ENCODE measurements at places on chromosomes 13 and 19.

- DNase-seq = no peak
Observed at GRCh38 chr13:99261059-99261458, 2.9 kb upstream of the GPR18 start.

DNA sequence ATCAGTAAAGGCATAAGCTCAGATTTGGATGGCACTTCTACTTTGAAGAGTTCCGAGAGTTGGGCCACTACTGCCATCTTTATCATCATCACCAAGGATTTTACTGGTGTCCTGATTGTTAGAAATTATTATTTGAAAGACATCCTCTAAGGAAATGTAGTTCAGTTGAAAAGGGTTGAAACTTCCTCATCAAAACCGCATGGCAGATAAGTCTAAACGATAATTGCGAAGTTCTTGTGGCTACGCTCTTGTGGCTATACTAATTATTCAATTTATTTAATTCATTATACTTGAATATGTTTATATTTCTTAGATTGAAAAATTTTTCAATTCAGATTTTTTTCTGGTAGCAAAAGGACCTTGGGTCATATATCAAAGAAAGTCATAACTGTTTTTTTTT is 22.4 kb downstream of the TNFRSF19 start:
- no peak for DNase-seq

DNA sequence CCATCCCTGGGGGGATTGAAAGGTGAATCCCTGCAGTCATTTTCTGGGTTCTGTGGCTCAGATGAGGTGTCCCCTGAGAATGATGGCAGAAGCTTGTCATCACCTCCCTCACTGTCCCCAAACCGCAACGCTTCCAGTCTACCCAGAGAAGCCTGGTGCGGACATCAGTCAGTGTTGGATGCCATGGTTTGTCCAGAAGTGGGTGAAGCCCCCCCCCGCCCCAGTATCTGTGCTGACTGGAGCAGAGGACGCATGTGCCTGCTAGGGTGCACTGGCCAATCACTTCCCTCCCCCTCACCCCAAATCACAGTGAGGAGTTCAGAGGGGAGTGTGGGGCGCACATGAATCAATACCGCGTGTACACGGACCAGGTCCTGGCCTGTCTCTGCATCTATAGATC is 150.5 kb downstream of the TEX29 start:
- DNase-seq = no peak

GRCh38 chr13:105721016-105721415 is 814.4 kb downstream of the EFNB2 start:
- DNase-seq = no peak

GRCh38 chr13:99375738-99376080 is 68.5 kb upstream of the GPR183 start:
- no peak for DNase-seq

- DNase-seq = peak; percentile 75
Observed at GRCh38 chr19:3359015-3359918, 7.1 kb upstream of the NFIC start.

DNA sequence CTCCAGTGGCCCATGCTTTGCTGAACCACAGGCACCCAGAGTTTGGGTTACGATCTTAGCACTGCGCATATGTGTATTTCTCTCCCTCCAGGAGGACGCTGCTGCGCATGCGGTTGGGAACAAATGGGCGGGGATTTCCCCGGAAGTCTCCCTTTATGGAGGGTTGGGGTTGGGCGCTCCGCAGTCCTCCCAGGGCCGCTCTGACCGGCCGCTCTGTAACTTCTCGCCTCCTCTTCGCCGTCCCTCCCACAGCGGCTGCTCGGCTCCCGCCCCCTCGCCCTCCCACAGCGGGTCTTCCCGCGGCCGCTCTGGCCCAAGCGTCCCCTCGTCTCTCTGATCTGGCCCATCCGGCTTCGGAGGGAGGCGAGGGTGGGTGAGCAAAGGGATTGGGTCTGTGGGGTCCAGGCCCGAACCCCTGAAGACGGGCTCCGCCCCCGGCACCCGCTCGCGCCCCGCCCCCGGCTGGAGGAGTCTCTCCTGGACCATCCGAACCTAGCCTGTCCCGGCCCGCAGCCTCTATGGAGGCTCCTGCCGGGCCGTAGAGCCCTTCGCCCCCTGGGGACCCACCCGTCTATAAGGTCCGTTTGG is at the start of gene MEGF8:
Gene MEGF8 (plus strand): TSS at position 328 of the 588 bp plus-strand sequence. CDS start 609 bp downstream, outside the sequence.
- peak; percentile 94 for DNase-seq

GRCh38 chr19:1248786-1249297 is 459 bp downstream of the MIDN start:
- peak; percentile 95 for DNase-seq

DNA sequence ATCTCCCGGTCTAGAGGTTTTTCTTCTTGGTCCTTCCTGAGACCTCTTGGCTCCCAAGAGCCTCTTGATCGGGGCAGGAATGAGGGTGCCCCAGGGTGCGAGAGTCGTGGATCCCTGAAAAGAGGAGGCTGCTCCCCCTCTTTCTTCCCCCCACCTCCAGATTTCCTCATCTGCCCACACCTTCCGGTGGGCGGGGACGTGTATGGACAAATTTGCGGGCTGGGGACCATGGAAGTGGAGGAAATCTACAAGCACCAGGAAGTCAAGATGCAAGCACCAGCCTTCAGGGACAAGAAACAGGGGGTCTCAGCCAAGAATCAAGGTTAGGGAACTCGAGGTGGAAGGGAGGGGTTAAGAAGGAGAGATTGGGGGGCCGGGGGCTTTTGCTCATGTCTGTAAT is at the start of gene MCEMP1:
Gene MCEMP1 (plus strand): TSS at position 237 of the 400 bp plus-strand sequence. CDS start 31 bp downstream, at position 268.
- DNase-seq = no peak

- DNase-seq = no peak
Observed at GRCh38 chr13:80742033-80742432, 401.1 kb upstream of the SPRY2 start.

DNA sequence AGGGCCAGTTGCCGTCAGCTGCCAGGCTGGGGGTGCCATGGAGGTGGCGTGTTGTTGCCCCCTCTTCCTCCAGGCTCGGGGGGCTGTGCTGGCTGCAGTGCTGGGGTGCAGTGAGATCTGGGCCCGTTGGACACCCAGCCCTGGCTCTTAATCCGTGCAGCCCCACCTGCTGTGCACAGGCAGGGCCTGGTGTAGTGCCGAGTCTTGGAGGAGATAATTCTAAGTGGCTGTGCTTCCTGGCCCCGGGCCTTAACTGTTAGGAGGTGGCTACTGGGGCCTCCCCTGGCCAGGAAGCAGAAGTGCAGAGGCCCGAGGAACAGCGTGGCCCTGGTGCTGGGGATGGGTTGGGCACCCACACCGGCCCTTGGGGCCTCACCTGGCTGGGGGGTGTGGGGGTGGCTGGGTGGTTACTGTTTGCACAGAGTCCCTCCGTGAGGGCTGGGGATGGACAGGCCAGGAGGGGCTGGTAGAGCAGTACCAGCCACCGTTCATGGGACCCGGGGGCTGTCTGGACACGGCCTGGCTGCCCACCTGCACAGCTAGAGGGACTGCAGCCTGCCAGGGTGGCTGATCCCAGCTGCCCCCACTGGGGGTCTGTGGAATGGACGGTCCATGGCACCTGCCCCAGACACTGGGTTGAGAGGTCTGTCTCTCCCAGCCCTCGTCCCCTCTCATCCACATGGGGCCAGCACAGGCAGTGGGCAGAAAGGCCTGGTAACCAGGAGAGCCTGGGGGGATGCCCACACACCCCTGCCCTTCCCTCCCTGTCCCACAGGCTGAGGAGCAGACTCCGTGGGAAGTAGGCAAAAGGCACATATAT is 3.3 kb downstream of the GPX4 start:
- DNase-seq = no peak

- no peak for DNase-seq
Observed at GRCh38 chr13:51805313-51805712, 1.4 kb upstream of the DHRS12 start.

GRCh38 chr19:51135004-51135403 is 7.1 kb upstream of the SIGLEC7 start:
- no peak for DNase-seq

- no peak for DNase-seq
Observed at GRCh38 chr13:103487841-103488240, 421.6 kb upstream of the SLC10A2 start.

DNA sequence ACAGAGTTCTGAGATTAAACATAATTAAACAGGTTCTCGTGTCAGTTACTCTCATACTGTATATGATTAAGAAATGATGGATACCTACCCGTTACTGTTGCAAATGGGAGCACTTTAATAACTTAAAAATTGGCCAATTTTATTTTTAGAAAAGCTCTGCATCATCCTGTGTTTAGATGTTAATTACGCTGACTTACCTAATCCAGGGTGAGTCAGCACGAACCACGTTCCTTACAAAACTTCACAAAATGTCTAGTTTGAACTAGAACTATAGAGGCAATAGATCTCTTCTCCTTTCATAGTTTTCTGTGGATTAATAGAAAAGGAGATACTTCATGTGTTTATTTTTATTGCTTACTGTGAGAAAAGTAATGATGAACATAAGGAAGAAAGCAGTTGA is 363.9 kb downstream of the MYO16 start:
- no peak for DNase-seq

GRCh38 chr13:80036845-80037504 is 304.0 kb downstream of the SPRY2 start:
- DNase-seq = no peak

GRCh38 chr19:47110521-47111005 is 3.0 kb downstream of the ZC3H4 start:
- peak; percentile 51 for DNase-seq

- peak; percentile 52 for DNase-seq
Observed at GRCh38 chr19:3494051-3494450, 6.4 kb downstream of the DOHH start.

DNA sequence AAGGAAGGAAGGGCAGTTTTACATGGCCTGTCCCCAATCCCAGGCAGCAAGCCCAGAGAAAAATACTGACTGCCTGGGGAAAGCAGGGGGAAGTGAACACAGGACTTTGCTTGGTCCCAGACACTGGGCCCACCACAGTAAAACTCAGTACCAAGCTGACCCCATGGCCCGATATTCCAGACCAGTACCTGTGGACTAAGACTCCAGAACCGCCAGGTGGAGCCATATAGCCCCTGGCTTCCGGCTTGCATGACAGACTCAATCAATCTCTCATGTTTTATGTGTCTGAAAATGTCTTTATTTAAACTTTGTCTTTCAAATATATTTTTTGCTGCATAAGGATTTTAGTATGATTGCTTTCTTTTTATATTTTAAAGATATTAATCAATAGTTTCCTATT is 767.9 kb upstream of the SLITRK6 start:
- no peak for DNase-seq

DNA sequence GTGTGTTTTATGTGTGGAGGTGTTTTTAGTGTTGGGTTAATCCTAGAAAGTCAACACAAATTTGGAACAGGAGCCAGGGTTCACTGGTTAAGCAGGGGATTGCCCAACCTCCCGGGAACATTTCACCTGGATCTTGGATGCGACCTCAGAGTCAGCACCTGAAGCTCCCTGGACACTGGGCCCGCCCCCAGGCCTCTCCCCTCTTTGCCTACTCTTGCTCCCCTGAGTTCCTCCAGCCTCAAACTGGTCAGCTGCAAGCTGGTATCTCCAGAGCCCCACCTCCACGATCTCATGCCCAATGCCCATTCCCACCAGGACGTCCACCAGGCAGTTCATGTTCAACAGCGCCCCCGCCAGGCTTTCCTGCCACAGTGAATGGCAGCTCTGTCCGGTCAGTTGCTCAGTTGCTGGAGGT is 9.7 kb downstream of the HSD17B14 start:
- no peak for DNase-seq

DNA sequence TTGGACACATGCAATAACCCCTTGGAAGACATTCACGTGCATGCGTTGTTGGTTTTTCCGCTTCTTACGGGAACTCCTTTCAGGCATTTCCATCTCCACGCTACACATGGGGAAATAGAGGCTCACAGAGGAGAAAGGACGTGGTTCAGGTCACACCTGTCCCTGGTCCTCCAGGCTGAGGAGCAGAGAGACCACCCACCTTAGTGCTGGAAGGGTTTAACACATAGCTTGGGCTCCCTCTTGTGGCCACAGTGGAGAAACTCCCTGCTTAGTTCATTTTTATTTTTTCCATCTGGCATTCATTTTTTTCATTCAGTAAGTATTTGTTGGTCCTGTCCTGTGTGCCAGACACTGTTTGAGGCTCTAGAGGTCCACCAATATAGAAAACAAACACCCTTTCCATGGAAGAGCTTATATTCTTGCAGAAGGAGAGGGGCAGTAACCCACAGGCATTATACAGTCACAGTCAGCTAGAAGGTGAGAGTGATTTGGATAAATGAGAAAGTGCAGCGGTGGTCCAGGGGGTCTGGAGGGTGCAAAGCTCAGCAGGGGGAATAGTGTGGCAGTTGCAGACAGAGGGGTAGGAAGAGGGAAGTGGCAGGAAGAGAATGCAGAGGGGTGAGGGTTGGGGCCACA is 24.2 kb upstream of the TTYH1 start:
- peak; percentile 57 for DNase-seq

GRCh38 chr19:8209462-8210378 is 550 bp downstream of the CERS4 start:
- peak; percentile 92 for DNase-seq

- DNase-seq = no peak
Observed at GRCh38 chr19:29421196-29421545, 104.6 kb upstream of the VSTM2B start.

GRCh38 chr13:40406405-40407120 is 259.9 kb downstream of the FOXO1 start:
- DNase-seq = no peak

GRCh38 chr19:49150106-49150943 is 4.9 kb downstream of the HRC start:
- peak; percentile 66 for DNase-seq

DNA sequence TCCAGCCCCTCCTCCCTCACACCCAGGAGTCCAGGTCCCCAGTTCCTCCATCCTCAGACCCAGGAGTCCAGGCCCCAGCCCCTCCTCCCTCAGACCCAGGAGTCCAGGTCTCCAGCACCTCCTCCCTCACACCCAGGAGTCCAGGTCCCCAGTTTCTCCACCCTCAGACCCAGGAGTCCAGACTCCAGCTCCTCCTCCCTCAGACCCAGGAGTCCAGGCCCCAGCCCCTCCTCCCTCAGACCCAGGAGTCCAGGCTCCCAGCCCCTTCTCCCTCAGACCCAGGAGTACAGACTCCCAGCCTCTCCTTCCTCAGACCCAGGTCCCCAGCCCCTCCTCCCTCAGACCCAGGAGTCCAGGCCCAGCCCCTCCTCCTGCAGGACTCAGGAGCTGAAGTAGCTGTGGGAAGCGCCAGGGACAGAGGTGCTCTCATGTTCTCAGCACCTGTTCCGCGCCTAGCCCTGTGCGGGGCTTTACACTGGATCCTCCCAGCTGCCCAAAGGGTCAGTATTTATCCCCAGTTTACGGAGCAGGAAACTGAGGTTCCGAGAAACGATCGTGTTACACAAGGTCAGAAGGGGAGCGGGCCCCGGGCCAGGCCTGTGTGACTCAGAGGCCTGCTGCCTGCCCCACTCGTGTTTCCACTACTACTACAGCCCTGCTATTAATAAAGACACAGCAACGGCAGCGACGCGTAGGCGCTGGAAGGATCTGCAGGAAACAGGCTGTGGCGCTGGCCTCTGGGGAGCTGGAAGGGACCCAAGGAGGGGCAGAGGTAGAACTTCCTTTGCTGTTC is 1.7 kb upstream of the SBK3 start:
- DNase-seq = no peak

Measured in activated naive CD8-positive, alpha-beta T cell treated with anti-CD3 and anti-CD28 coated beads, Interleukin-2, amount 10 ng/mL, durations not matched to agents 7 days and 5 days (primary cell).